Pancreas (tissue), 10 donors: ENCODE measurements at places on chromosomes 7 and 10. TPM values are rescaled to one million over a fixed set of nuclear protein-coding genes. Genes with fewer than 3 reads are reported as not detected.
A peak's percentile ranks its signal among the peaks of the same experiment; 100 is the strongest.

DNA sequence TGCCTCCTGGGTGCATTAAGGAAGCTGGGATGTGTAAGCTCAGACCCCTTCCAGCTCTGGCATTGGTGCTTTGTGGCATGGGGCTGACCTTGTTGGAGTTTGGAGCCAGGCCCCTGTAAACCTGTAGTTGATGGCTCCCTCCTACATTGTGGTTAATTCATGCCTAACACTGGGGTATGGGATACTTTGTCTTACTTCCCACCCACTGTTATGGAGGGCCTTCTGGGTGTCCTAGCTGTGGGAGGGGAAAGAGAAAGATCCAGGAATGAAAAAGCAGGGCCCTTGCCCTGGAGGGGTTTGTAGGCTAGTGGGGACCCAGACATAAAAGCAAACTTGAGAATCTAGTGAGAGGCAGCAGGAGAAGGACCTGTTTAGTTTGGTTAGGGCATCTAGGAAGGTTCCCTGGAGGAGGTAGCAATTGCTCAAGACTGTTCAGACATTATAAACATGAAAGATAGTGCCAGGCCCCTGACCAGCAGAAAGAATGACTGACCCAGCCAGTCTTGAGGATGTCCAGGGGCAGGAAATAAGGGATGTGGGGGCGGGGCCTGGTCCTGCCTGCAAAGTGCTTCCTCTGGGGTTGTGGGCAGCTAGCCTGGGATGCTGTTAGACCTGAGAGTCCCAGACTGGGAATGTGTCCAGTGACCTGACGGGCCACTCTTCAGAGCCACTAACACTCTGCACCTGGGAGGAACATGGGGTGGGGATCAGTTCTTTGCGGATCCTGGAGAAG, 6.6 kb downstream of the ADAMTS14 start:
- H3K27me3 ChIP-seq = no peaks in the 10 kb centered on the region
- no peak overlapping the region for H3K4me3 ChIP-seq
- no peaks in the 10 kb centered on the region for H3K4me1 ChIP-seq
- no peaks in the 10 kb centered on the region for H3K36me3 ChIP-seq
- no peak overlapping the region for H3K27ac ChIP-seq

DNA sequence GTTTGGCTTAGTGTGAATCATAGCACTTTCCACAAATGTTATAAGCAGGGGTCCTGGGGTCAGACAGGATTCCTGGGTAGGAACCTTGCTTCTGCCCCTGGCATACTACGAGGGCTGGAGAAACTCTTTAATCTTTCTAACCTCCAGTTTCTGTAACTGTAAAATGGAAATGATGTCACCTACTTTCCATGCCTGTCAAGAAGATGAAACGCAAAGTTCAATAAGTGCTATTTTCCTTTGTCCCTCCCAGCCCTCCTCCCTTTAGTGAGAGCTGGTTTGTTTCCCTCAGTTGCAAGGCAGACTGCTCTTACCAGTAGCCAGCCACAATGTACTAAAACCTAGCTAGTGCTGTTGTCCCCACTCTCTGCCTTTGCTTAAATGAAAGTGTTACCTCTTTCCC, 117.1 kb upstream of the HPS1 start:
- no peak overlapping the region for H3K27ac ChIP-seq
- no peak for DNase-seq
- H3K27me3 ChIP-seq = no peaks in the 10 kb centered on the region
- no peak overlapping the region for H3K4me3 ChIP-seq

GRCh38 chr7:50661345-50662040, 96.3 kb upstream of the DDC start:
- H3K27ac ChIP-seq = no peak overlapping the region
- peaks cover 4% of the 10 kb centered on the region for H3K4me1 ChIP-seq
- no peaks in the 10 kb centered on the region for H3K27me3 ChIP-seq
- no peak overlapping the region for H3K4me3 ChIP-seq
- no peaks in the 10 kb centered on the region for H3K36me3 ChIP-seq
- no peak for DNase-seq

- no peak overlapping the region for H3K27ac ChIP-seq
- no peak for DNase-seq
- H3K27me3 ChIP-seq = no peaks in the 10 kb centered on the region
Observed at GRCh38 chr7:155648752-155649339, 4.4 kb downstream of the RBM33 start.

GRCh38 chr7:3439333-3440030, 138.4 kb downstream of the SDK1 start:
- H3K27me3 ChIP-seq = no peaks in the 10 kb centered on the region
- no peak overlapping the region for H3K27ac ChIP-seq
- H3K4me1 ChIP-seq = no peaks in the 10 kb centered on the region
- DNase-seq = no peak

GRCh38 chr7:51310131-51310583, 6.5 kb downstream of the COBL start:
- no peak overlapping the region for H3K4me3 ChIP-seq
- no peaks in the 10 kb centered on the region for H3K27me3 ChIP-seq
- no peak overlapping the region for H3K27ac ChIP-seq
- H3K4me1 ChIP-seq = peaks cover 12% of the 10 kb centered on the region
- H3K36me3 ChIP-seq = no peaks in the 10 kb centered on the region

DNA sequence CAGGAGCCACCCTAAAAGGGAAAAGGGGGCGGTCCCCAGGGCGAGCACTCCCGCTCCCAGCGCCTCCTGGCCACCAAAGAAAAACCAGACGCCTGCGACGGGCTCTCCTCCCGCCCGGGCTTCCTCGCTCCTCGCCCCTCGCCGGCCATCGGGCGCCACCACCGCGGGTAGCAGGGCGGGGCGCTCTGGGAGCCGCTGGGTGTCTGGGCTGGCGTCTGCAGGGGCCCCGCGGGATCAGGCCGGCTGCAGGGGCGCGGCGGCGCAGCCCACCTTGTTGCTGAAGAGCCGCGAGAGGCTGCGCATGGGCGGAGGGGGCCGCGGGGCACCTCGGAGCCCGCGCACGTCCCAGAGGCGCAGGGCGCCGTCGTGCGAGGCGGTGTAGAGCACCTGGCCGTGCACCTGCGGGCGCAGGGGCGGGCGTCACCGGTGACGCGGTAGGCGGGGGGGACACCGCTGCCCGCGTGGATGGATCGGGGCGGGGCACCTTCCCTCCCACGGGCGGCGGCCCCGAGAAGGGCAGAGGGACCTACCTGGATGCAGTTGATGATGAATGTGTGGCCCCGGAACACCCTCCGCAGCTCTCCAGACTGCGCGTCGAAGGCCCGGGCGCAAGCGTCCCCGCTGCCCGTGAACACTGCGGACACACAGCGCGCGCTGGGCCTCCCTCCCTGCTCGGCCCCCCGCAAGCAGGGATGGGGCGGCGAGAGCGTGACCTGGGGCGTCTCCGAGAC, 28.3 kb downstream of the WDR86 start:
- H3K36me3 ChIP-seq = peaks cover 21% of the 10 kb centered on the region
- peak overlapping the region; percentile 38 for H3K4me3 ChIP-seq
- no peaks in the 10 kb centered on the region for H3K4me1 ChIP-seq

- DNase-seq = no peak
- no peak overlapping the region for H3K27ac ChIP-seq
- no peak overlapping the region for H3K4me3 ChIP-seq
- H3K36me3 ChIP-seq = no peaks in the 10 kb centered on the region
Observed at GRCh38 chr7:66698652-66699205, 41.8 kb upstream of the RABGEF1 start.

DNA sequence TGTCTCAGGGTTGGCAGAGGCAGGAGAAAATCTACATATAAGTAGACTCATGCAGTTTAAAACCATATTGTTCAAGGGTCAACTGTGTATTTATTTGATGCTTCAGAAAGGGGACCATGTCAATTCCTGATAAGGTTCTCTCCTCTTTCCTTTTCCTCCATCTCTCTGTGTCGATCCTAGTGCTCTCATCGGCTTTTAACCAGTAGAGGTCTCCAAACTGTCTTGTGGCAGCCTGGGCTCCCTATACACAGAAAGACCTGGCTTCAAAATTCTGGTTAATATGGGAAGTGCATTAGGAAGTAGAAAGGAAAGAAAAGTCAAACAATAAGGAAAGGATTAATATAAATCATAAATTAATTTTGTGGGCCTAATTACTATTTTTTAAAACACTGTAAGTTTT, 304.4 kb upstream of the C7orf33 start:
- H3K27me3 ChIP-seq = no peaks in the 10 kb centered on the region
- no peak for DNase-seq

DNA sequence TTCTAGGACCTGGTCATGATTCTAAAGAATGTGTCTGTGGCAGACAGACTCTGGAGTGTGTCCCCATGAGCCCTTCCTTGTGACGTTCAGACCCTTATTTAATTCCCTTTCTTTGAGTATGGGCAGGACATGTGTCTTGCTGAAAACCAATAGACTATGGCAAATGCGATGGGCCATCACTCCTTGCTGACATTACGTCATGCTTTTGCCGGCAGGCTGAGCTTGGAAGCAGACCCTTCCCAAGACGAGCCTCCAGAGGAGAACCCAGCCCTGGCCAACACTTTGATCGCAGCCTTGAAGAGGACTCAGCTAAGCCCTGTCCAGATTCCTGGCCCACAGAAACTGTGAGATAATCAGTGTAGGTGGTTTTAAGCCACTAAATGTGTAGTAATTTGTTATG, 18.4 kb upstream of the TMEM236 start:
- no peaks in the 10 kb centered on the region for H3K27me3 ChIP-seq
- H3K27ac ChIP-seq = no peak overlapping the region
- peaks cover 15% of the 10 kb centered on the region for H3K4me1 ChIP-seq
- no peaks in the 10 kb centered on the region for H3K36me3 ChIP-seq
- no peak overlapping the region for H3K4me3 ChIP-seq
- DNase-seq = no peak

DNA sequence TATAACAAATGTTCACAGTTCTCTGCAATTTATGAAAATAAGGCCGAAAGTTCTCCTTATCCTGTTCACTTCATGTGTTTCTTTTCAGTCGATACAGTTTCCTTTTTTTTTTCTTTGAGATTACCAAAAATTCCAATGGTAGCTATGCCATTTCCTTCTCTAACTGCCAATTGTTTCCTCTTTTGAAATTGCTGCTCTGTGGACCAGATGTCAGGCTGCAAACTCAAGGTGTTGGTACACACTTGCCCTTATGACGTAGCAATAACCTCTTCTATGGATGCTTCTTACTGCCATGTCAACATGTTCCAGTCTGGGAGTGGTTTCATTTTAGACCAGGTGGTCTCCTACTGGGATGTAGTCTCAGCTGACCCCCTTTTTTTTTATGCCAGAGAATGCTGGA, 52.9 kb downstream of the CASD1 start:
- H3K4me3 ChIP-seq = no peak overlapping the region
- no peaks in the 10 kb centered on the region for H3K36me3 ChIP-seq
- H3K27me3 ChIP-seq = no peaks in the 10 kb centered on the region
- no peak overlapping the region for H3K27ac ChIP-seq
- no peaks in the 10 kb centered on the region for H3K4me1 ChIP-seq
- no peak for DNase-seq

The MYL10 gene
- not detected for total RNA-seq

The PPP1R17 gene
- not detected for total RNA-seq

The HMX2 gene
- 0.14 TPM for total RNA-seq

The MBL2 gene
- not detected for total RNA-seq

The ACBD7 gene
- total RNA-seq = not detected

The GTPBP10 gene
- 9.2 TPM for total RNA-seq

The DRGX gene
- total RNA-seq = not detected

The PROSER2 gene
- 9.6 TPM for total RNA-seq
